AG20443 (cell line): ENCODE measurements at places on chromosomes 7 and 10.

- no peak for DNase-seq
Observed at GRCh38 chr10:75446508-75446907, 15.1 kb downstream of the LRMDA start.

- peak; percentile 82 for DNase-seq
Observed at GRCh38 chr10:14820010-14820774, 17.6 kb downstream of the CDNF start.

- DNase-seq, result no peak
Observed at GRCh38 chr7:124263232-124263827, 230.5 kb upstream of the TMEM229A start.

GRCh38 chr10:78217336-78217735 is 183.7 kb downstream of the RPS24 start:
- DNase-seq, result no peak

GRCh38 chr7:140506788-140507464 is 27.6 kb upstream of the MKRN1 start:
- DNase-seq, result peak; percentile 80

GRCh38 chr7:73504920-73505319 is 17.2 kb downstream of the BAZ1B start:
- no peak for DNase-seq

- no peak for DNase-seq
Observed at GRCh38 chr7:36286226-36286625, 103.4 kb upstream of the ANLN start.

DNA sequence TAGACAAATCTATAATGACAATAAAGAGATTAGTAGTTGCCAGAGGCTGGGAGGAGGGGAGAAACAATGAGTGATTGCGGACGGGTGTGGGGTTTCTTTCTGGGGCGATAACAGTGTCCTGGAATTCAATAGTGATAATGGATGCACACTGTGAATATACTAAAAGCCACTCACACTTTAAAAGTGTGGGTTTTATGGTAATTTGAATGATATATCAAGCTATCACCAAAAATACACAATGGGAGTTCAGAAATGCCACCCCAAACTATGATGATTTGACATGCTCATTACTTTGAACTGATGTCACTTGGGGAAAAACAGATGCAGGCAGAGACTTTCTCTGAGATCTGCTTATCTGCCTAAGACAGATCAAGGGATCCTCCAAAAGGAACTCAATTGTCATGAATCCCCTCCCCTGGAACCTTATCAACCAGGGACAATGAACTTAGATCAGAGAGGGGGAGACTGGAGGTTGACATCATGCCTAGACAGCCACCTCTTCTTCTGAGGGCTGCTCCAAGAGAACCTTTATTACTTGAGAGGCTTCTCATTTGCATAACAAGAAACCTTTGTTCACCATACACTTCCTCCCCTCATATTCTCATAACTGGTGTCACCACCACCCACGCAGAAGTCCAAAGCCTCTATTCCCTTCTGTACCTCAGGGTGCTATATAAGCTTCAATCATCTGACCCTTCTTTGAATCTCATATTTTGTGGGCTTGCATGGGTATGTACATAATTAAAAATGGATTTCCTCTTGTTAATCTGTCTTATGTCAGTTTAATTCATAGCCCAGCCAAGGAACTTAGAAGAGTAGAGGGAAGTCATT is 14.8 kb upstream of the ZC3HAV1 start:
- no peak for DNase-seq

DNA sequence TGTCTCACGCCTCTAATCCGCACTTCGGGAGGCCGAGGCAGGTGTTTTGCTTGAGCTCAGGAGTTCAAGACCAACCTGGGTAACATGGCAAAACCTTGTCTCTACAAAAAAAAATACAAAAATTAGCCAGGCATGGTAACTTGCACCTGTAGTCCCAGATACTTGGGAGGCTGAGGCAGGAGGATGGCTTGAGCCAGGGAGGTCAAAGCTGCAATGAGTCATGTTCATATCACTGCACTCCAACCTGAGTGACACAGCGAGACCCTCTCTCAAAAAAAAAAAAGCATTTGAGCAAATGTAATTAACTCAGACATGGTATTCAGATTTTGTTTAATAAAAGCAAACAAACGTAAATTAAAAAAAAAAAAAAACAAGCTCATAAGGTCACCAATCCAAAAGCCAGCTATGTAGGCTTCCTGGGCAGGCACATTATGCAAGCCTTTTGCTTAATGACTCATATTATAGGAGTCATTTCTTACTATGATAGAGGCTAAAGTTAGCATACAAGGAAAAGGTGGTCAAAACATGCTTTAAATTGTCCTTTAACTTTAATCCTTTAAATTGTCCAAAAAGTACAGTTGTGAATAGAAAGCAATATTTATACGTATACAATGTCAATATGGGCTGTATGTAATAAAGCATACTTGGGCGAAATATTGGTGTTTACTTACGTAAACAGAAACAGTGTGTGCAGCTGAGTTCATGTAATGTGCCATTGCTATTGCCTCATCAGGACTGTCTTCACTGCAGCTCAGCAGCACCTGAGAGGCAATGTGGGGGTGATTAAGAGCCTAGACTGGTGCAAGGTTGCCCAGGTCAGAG is 13.0 kb downstream of the AKR1D1 start:
- peak; percentile 20 for DNase-seq

DNA sequence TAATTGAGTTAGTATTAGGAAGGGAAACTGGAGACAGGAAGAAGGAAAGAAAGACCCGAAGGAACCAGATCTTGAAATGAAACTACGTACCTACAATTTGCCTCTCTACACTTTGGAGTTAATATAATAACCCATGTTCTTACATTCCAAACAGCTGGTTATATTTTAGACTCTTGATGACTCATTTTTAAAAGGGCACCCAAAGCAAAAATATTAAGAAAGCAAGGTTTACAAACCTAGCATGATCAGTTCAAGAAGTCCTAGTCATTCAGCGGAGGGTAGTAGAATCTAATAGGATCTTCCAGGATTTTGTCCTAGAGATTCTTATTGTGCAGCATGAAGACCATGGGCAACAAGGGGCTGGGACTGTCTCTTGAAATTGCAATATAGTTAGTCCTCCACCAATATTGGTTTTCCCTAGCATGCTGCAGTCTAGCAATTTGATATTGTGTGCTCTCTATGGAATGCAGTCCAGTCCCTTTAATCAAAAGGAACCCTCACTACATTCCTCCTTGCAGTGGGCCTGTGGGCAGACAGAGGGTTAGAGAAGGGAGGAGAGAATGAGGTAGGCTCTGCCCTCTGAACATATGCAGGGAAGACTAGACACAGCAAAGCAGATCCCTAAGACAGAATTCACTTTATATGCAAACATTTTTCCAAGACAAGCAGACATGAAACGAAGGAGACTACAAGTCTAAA is 230.3 kb downstream of the INHBA start:
- peak; percentile 47 for DNase-seq

DNA sequence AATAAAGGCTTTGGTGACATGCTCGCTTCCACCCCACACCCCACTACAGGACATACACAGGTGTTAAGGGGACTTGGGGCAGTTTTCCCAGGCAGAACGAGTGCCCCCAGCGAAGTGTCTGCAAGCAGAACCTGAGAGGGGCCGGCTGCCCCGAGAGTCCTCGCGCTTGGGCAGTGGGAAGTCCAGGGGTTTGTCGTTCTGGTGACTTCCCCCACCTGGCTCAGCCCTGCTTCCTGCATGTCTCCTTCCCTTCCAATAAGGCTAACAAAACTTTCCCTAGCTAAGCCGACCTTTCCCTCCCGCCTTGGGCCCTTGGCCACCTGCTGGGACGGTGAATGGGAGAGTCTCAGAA is 916 bp downstream of the VWA2 start:
- DNase-seq, result no peak

DNA sequence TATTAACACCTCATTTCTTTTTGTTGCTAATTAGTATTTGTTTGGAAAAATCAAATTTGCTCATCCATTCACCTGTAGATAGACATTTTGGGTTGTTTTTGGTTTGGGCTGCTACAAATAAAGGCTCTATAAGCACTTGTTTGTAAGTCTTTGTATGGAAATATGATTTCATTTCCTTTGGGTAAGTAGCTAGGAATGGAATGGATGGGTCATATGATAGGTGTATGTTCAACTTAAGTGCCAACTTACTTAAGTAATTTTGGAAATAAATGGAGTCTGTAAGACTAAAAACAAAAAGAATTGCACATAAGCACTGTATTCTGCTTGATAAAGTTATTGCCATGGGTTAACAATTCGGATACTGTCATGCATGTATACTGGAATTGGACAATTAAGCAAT is 157.7 kb upstream of the NAMPT start:
- no peak for DNase-seq

DNA sequence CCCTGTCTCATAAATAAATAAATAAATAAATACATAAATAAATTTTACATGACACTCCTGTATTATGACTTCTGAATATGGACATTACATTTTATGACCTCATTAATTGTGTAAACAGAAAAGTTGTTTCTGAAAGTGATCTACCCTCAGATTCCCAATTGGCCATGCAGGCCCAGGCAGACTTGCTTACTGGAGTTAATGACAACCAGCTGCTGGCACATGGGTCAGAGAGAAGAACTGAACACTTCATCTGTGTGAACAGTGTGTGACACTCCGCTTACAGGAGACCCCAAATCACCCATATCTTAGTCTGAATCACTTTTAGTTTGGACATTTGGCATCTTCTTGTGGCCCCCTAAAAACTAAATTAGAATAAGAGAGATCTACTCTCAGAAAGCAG is 31.4 kb downstream of the PARP12 start:
- peak; percentile 44 for DNase-seq

GRCh38 chr10:46542567-46543465 is 13.6 kb downstream of the GPRIN2 start:
- DNase-seq, result no peak

GRCh38 chr7:85471740-85472139 is 284.9 kb upstream of the SEMA3D start:
- DNase-seq, result no peak

DNA sequence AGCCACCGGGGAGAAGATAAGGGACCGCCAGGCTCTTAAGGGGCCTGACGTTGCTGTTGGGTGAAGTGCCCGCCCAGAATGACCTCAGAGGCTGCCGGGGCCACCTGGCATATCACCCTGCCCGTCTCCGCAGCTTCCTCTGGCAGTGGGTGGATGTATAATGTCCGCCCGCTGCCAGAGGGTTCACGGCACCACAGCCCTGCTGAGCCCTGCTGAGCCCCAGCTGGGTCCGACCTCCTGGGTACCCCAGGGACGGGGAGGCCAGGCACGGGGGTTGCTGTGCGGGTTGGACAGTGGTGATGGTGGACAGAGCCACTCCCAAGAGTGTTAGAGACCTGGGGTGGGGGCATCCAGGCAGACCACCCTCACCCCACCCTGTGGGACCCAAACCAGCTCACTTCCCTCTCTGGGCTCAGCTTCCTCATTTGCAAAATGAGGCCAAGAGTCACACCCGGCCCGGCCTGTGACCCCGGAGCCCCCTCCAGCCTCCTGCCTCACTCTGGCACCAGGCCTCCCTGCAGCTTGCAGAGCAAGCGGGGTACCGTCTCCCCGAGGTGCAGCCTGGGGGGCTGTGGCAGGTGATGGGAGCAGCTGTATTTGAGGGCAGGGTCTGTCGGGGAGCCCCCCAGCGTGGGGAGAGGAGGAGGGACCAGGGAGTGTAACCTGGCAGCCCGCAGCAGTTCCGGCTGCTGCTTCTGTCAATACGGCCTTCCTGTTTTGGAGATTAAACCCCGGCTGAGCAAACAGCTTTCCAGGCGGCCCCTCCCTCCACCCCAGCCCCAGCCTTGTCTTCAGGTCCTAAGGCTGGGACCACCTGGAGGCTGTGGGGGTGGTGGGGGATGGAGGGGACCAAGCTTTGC is 8.4 kb upstream of the LFNG start:
- no peak for DNase-seq

DNA sequence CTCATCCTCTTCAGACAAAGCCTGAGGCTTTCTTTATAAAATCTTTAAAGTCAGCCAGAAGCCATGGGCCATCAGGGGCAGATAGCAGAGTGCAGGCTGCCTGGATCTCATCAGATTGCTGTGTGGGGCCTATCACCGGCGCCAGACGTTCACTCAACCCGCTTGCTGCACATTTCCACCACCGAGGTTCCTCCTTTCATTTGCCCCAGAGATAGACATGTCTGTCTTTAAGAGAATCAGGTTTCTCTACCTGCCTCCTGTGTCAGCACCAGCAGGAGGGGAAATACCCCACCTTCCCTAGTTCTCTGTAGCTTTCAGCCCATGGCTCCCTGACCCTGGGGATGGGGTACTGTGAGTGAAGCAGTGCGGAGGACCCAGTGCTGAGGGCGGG is 22.0 kb downstream of the SLC18A2 start:
- DNase-seq, result no peak
